ENCODE measurements at places on chromosomes 4 and X.

- DNase-seq: no peak
Observed at GRCh38 chr4:16665942-16666551, 232.4 kb downstream of the LDB2 start.

DNA sequence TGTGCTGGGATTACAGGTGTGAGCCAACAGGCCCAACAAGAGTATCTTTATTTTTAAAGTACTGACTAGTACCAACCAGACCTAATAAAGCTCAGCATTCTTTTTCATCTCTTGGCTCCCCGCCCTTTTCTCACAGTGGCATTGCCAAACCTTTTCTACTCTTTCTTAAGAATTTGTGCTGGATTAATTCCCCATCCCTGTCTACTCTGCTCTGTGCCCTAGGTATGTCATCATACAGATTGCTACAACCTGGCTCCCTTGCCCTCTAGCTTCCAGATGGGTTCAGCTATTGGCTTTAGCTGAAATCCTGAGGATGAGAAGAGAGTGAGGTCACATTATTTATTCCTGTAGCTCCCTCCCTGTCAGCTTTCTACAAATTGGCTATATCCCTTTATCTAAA lies 34.9 kb upstream of the CCNI start:
- no peak for DNase-seq

DNA sequence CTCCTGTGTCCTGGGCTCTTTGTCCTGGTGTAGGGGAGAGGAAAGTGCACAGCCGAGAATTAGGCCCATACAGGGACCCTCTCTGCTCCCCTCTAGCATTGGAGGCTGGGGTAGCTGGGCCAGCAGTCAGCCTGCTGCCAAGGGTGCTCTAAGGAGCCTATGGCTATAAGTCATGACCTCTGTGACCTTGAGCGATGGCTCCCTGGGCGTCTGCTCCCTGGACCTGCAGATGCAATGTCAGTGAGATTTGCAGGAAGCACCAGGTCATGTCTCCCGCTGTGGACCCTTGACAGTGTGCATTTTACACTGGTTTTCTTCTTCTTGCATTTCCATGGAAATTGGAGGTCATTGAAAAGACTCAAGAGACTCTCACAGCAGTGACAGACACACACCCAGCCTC lies 234.1 kb upstream of the PSAPL1 start:
- DNase-seq: no peak

GRCh38 chr4:177519481-177520260 lies 77.4 kb upstream of the AGA start:
- no peak for DNase-seq

DNA sequence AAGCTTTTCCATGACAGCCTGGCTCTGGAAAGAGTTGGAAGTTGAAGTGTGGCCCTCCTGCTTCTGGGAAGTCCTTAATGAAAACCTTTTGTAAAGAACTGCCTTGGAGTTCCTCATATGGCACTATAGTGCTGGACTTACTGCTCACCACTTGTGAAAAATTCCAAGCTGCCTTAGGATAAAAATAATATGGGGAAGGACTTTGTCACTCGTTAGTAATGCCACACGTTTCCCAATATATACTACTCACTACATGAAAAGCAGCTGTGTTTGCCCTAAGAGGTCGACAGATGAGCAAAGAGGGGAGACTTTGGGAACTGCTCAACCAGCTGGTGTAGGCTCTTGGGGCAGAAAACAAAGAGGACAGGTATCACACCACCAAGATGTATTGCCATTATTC lies 11.7 kb downstream of the OPHN1 start:
- DNase-seq: no peak

Data from nucleus accumbens (tissue), 56 donors.